ENCODE measurements at places on chromosomes 1 and 21.

DNA sequence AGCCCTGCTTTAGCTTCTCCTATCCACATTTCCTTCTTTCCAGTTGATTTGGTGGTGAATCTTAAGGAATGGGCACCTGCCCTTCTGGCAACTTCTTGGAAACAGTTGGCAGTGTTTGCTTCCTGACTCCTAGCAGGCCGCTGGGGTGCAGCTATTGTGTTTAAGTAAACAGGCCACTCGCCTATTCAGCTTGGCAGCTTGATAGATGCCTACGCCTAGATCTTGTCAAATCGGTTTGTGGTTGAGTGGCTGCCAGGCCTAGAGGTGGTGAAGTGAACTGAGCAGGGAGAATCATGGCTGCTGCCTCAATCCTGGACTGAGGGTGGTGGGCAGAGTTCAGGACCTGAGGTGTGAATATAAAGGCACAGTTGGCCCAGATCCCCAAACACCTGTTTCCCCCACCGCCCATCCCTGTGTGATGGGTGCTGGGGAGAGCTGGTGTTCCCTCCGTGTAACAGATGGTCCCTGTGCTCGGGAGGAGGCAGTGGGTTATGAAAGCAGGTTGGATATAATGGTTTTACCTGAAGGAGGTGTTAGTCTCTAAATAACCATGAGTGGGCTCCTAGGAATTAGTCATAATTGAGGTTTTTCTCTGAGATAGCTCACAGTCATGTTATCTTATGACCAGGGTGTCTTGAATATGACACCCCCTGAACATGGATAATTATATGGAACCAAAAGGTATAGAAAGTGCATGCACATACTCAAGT is 940 bp upstream of the PLA2G2C start:
- no peak for DNase-seq

DNA sequence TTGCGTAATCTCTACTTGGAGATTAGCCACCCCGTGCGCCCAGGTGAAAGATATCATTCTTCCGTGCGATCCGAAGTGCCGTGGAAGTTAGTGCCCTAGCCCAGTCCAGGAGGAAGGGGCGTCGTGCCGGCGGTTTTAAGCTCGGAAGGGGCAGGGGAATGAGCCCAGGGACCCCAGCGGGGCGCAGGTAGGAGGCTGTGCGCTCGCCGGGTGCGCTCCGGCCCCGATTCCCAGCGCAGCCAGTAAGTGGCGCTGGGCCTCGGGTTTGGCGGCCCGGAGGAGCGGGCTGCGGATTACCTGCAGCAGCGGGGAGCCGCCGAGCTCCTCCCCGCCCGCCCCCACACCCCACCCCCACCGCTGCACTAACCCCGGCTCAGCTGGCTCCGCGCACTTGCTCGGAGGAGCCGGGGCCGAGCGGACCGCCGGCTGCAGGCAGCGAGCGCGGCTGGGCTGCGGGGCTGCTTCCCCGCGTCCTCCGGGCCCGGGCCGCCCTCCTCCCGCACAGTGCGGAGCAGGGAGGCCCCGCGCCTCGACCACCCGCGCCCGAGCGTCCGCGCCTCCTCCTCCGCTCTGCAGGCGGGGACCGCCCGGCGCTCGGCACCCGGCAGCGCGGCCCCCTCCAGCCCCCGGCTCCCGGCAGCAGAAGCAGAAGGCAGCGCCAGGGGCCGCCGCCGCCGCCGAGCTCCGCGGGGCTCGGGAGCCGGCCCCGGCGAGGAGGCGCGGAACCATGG is at the start of gene RYR2:
RYR2 (plus strand) TSS at position 390 of the 731 bp plus-strand sequence; CDS start at position 728, 338 bp downstream.
- DNase-seq = peak; percentile 74

DNA sequence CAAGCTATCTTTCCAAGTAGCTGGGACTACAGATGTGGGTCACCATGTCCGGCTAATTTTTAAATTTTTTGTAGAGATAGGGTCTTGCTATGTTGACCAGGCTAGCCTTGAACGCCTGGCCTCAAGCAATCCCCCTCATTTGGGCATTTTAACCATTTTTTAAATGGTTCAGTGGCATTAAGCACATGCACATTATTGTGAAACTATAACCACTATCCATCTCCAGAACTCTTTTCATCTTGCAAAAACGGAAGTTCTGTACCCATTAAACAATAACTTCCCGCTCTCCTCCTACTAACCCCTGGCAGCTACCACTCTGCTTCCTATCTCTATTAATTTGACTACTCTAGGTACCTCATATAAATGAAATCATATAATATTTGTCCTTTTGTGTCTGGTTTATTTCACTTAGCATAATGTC is 4.8 kb upstream of the IL6R start:
- DNase-seq = no peak

DNA sequence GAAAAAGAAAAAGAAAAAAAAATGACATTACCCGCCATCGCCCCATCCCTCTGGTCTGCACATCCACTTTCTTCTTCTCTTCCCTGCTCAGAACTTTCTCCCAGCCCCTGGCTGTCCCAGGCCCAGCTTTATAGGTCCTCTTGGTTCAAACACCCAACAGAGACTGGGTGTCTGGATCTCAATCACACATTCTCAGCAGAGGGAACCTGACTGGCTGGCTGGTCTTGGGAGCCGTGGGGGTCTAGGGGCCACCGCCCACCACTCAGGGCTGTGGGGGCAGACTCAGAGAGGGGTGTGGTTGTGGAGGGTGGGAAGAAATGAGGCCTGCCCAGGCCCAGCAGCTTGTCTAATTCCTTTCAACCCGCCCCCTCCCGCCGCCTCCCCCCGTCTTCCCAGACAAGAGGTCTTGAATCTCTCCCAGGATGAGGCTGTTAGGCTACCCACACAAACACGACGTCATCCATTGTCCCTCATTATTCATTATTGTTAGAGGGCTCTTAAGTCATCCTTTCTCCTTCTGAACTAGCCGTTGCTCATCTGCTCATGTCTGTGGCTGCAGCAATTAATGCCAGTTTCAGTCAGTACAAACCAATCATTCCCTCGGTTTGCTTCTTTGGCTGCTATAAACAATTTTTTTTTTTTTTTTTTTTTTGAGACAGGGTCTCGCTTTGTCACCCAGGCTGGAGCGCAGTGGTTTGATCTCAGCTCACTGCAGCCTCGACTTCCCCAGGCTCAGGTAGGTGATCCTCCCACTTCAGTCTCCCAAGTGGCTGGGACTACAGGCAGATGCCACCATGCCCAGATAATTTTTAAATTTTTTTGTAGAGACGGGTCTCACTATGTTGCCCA is 40.6 kb upstream of the CLIC4 start:
- DNase-seq = peak; percentile 30

DNA sequence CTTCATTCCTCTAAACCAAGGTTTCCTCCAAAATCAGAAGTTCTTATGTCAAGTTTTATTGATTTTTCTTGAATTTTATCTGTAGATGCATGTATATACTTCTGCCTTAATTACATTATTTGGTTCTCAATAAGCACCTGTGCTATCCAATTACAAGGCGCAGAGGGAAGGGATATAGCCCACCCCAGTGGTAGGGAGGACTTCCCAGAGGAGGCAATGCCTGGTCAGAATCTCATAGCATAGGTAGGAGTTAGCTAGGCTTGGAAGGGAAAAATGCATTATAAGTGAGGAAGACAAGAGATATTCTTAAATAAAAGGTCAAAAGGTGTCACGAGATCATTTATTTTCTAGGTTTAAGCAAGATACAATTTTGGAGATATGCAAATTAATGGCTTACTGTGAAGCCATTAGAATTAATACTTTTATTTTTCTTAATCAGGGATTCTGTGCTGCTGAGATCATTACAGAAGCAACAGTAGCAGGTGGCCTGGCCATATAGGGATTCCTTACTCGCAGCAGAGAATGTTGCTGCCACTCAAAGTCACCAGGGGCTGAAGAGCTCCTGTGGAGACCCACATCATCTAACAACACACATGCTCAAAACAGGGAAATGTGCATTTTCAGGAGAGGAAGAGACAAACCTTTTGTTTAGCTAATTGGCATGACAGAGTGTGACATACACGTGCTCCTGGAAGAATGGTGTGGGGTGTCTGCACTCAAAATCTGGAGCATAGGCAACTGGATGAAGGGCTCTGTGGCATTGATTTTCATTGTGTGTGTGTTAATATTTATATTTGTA is 178.3 kb downstream of the ATG4C start:
- DNase-seq = no peak

- DNase-seq = no peak
Measured at GRCh38 chr1:223859058-223859457, 13.3 kb upstream of the TP53BP2 start.

DNA sequence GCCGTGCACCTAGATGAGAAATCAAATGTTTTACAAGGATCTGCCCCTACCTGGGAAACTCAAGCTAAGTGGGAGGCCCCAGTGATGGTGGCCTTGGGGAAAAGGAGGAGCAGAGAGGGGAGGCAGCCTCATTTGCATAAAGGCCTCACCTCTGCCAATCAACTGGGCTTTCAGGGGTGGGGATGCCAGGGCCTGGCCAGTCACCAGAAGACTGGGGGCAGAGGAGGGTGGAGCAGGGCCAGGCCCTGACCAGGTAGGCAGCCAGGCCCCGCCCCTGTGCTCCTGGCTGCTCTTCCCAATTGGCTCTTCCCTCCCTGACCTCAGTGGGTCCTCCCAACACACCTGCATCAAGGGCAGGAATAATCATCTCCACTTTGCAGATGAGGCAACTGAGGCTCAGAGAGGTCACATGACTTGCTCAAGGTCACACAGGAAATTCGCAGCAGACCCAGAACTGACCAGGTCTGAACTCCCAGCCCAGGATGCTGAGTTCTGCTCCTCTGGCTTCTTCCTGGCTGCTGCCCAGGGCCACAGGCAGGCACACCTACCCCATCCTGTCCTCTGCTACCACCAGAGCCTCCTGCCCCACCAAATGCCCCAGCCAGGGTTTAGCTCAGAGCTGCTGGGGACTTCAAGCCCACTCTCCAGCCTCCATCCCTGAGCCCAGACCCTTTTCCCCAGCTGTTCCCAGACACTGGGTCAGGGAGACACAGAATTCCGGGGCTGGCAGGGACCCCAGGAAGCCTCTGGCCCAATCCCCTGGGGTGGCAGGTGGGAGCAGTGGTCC is 677.9 kb downstream of the MATN1 start:
- DNase-seq = no peak

DNA sequence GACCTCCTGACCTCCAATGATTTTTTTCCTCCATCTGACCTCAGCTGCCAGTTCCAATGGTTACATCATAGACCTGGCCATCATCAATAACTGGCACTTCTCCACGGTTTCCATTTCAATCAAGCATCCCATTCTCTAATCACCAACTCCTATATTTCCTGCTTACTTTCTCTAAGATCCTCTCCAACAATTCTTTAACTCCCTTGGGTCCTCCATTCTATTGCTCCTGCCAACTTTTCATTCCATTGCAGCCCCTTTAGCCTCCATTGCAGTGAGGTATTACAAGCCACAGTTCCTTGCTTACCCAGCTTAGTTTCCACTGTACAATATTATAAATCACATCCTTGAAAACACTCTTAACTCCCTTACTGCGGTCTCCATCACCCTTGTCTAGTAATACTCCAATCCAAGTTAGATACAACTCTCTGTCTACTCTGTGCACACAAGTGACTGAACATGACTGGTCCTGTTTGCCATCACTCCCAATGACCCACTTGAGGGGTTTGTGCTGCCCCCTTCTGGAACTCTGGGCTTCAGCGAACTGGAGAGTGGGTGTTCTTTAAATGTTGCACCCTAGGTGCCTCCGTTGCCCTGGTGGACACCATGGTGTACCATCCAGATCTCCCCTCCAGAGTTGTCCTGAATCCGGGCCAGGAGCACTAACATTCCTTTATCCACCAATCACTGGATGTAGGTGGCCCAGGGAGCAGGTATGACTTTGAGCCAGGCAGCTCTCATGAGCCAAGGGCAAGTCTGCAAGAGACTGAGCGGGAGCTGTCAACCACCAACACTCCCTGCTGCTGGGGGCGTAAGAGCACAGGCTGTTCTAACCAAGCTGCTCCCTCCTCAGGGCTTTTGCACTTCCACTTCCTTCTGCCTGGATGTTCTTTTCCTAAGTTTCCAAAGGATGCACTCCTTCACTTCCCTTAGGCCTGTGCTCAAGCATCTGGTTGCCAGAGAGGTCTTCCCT is 3.7 kb upstream of the FNDC7 start:
- peak; percentile 11 for DNase-seq

GRCh38 chr1:6825828-6826227 is 40.6 kb downstream of the CAMTA1 start:
- DNase-seq = no peak

DNA sequence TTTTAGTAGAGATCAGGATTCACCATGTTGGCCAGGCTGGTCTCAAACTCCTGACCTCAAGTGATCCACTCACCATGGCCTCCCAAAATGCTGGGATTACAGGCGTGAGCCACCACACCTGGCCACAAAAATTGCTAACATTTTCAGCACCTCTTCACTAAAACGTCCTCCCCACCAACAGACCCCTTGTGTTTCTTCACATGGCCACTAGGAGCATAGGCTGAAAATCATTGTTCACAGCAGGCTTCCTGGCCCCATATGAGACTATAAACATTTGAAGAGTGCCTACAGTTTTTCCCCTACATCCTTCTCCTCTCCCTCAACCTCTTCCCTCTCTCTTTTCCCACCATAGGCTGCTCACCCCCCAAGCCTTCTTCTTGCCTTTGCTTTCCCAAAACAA is 28.0 kb upstream of the SFPQ start:
- DNase-seq = peak; percentile 42

DNA sequence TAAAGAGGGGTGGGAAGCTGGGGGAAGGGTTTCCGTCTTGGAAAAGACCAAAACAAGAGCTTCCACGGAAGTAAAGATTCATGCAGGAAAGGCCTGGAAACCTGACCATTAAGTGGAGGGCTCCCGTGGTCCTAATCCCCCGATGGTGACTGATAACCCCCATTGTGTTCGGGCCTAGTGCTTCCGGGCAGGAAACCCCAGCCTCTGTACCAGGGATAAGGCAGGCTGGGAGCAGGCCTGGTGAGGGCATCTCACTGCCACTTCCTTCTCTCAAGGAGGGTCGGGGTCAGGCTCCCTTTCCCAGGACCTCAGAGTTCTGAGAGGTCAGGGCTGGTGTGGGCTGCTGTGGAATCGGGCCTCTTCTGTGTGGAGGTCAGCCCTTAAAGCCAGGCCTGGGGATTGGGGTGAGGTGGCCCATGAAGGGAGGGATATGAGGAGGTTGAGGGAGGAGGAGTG is 136.9 kb downstream of the CDC7 start:
- no peak for DNase-seq

DNA sequence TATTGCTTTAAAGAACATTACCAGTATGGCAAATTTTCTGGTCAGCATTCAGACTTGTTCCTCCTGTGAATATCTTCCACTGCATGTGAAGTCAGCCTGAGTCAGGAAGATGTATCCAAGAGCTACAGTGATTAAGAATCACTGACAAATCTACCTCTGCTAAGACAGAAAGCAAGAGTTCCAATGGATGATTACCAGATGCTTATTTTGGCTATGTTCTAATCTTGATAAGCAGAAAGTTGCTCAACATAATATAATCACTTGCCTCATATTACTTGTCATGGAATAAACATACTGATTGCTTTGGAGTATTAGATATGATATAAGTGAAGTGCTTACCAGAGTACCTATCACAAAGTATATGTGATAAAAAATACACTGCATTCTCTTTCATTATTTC is 738.1 kb downstream of the ADGRL2 start:
- no peak for DNase-seq

GRCh38 chr21:39048574-39048973 is 134.7 kb downstream of the PSMG1 start:
- DNase-seq = no peak

DNA sequence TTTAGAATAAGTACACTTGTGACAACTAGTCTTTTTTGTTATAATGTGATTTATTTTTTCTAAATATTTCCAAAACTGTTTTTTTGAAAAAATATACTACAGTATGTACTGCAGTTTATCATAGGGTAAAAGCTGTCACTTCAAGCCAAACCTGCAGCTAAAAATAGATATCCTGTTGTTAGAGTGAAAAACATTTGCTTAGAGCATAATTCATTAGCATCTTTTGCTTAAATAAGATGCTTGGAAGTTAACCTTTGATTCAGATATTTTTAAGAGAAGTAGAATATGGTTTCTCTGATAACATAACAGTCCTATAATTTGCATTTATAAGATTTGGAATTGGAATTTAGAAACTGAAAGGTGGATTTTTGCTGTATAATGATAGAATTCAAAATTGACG is 21.5 kb downstream of the PRKACB start:
- DNase-seq = no peak

Measured in RPMI8226 (cell line).